Adrenal gland (tissue), 19 donors: ENCODE measurements at places on chromosomes 6 and 20. TPM values are rescaled to one million over a fixed set of nuclear protein-coding genes. Genes with fewer than 3 reads are reported as not detected.

DNA sequence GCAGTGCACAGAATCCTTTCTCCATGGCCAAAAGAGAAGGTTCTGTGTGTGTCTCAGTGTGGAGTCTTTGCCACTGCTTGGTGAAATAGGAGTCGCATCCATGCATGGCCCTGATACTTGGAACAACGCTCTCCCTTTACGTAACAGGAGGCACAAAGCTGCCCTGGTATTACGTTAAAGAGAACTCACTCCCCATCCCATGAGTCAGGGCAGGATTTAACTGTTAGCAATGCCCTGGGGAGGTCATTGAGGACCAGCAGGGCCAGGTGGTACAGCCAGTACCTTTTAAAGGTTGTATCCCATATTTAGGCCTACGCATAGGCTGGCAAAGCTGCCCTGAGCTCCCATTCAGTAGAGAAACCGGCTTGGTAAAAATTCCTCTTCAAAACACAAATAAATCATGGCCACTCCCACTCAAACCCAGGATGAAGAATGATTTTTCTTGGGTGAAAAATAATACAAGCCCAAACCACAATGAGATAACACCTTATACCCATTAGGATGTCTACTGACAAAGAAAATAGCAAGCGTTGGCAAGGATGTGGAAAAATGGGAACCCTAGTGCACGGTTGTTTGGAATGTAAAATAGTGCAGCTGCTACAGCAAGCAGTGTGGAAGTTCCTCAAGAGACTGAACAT, 37.1 kb downstream of the MYLK4 start:
- no peak for DNase-seq

The MLIP gene
- polyA plus RNA-seq = 6.7 TPM

The DAAM2 gene
- polyA plus RNA-seq = 28.1 TPM

DNA sequence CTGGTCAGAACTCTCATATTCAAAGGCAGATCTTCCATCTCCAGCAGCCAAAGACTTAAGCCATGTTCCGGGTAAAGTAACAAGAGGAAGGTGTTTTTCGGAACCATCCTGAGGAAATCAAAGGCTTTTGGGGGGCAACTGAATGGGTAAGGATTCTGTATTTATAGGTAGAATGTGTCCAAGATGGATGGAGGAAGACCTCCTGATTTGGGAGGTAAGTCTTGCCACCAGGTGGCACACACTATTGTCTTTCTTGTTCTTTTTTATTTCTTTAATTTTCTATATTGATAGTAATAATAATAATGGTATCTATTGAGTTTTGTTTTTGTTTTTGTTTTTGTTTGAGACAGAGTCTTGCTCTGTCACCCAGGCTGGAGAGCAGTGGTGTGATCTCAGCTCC, 53.0 kb upstream of the UBR2 start:
- no peak for DNase-seq

DNA sequence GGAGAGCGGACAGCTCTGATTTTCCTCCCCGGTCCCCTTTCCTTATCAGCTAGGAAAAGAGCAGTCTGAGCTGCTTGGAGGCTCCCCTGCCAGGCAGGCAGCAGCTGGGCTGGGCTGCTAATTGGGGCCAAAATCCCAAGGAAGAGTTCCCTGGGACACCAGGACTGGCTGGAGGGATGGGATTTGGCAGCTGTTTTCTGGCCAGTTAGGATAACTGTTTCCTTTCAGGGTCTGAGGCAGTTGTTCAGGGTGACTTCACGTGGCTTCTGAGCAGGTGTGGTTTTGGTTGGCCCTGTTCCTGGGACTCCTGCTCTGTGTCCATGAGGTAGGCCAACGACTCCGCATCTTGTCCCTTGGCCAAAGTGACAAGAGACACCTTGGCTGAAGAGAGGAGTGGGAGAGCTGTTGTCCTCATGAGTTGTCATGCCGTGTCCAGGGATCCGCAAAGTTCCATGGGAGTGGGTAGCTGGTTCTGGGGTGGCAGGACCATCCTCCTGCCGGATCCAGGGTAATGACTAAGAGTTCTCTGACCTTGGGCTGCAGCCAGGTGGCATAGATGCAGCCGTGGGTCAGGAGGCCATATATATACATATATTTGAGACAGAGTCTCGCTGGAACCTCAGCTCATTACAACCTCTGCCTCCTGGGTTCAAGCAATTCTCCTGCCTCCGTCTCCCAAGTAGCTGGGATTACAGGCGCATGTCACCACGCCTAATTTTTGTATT, 21.2 kb downstream of the MRPS18A start:
- DNase-seq = no peak

- DNase-seq = no peak
These were observed 9.4 kb upstream of the FANCE start for GRCh38 chr6:35442693-35443092.
